Transverse colon (tissue), 4 donors: ENCODE measurements at places on chromosomes 5 and 9. TPM values are rescaled to one million over a fixed set of nuclear protein-coding genes. Genes with fewer than 3 reads are reported as not detected.
A peak's percentile ranks its signal among the peaks of the same experiment; 100 is the strongest.

DNA sequence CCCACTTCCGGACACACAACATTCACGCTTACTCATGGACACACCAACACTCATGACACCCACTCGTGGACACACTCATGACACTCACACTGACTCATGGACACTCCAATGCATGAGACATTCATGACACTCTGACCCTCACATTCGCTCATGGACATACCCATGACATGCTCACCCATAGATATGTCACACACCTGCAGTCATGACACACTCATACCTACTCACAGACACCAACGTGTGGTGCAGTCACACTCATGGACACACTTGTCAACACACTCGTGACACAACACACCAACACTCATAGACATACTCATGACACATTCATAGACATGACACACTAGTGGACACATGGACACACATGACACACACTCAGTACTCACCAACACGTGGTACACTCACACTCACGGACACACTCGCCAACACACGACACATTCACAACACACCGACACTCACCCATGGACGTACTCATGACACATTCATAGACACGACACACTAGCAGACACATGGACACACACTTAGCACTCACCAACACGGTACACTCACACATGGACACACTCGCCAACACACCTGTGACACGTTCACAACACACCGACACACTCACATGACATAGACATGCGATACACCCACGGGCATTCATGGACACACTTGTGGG lies 73.4 kb downstream of the PHF2 start:
- peaks cover 5% of the 10 kb centered on the region for H3K36me3 ChIP-seq
- no peak overlapping the region for H3K4me3 ChIP-seq
- no peaks in the 10 kb centered on the region for H3K27me3 ChIP-seq

GRCh38 chr5:99926463-99926862 lies 608.7 kb upstream of the FAM174A start:
- no peak for DNase-seq
- no peaks in the 10 kb centered on the region for H3K36me3 ChIP-seq
- no peaks in the 10 kb centered on the region for H3K27me3 ChIP-seq
- H3K4me1 ChIP-seq, result no peaks in the 10 kb centered on the region

Gene C9orf153
- not detected for total RNA-seq

DNA sequence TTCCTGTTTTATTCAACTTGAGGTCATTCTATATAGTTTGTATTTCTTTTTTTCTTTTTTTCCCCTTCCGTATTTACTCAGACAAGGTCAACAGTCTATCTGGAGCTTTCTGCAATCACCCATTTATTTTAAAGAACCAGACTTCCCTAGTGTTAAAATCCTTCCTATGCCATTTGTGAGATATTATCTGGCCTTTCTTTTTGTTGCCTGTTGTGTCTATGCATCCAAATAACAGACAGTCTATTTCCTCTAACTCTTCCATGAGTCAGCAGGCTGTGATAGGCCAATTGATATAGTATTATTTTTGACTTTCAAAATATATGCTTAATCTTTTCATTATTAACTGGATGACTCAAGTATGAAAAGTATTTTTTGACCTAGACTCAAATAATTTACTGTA lies 291.2 kb upstream of the PTPRD start:
- H3K27me3 ChIP-seq, result no peaks in the 10 kb centered on the region
- H3K4me3 ChIP-seq, result no peak overlapping the region
- no peaks in the 10 kb centered on the region for H3K36me3 ChIP-seq
- H3K4me1 ChIP-seq, result no peaks in the 10 kb centered on the region

- no peaks in the 10 kb centered on the region for H3K27me3 ChIP-seq
- no peak for DNase-seq
- H3K27ac ChIP-seq, result no peak overlapping the region
Observed at GRCh38 chr5:65264420-65264819, 217.3 kb downstream of the ADAMTS6 start.

- H3K27ac ChIP-seq, result no peak overlapping the region
- H3K4me1 ChIP-seq, result peaks cover 8% of the 10 kb centered on the region
- DNase-seq, result no peak
- no peaks in the 10 kb centered on the region for H3K36me3 ChIP-seq
- H3K4me3 ChIP-seq, result no peak overlapping the region
- H3K27me3 ChIP-seq, result no peaks in the 10 kb centered on the region
Observed at GRCh38 chr9:4022435-4023067, 277.3 kb downstream of the GLIS3 start.

- H3K4me1 ChIP-seq, result peaks cover 4% of the 10 kb centered on the region
- no peak overlapping the region for H3K4me3 ChIP-seq
Observed at GRCh38 chr5:80696450-80696849, 41.7 kb upstream of the DHFR start.

DNA sequence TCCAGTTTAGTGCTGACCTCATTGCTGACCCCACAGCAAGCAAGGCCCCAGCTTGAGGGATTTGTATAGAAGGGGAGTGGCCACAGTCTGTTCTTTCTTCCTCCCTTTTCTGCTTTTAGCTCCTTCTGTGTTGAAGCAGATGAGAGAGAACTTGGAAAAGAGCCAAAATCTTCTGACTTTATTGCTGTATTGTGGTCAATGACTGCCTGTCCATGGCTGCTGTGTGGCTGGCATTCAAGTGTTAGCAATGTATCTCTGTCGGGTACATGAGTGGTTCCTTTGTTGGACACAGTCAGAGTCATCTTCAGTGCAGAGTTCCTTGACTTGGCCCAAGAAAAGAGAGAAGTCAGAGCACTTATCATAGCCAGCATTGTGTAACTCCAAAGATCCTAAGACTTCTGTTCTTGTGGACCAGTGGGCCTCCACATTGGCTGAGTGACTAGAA lies 154.1 kb downstream of the LRRC70 start:
- no peak for DNase-seq
- H3K36me3 ChIP-seq, result no peaks in the 10 kb centered on the region
- H3K4me1 ChIP-seq, result no peaks in the 10 kb centered on the region
- no peak overlapping the region for H3K4me3 ChIP-seq
- H3K27ac ChIP-seq, result no peak overlapping the region
- no peaks in the 10 kb centered on the region for H3K27me3 ChIP-seq

DNA sequence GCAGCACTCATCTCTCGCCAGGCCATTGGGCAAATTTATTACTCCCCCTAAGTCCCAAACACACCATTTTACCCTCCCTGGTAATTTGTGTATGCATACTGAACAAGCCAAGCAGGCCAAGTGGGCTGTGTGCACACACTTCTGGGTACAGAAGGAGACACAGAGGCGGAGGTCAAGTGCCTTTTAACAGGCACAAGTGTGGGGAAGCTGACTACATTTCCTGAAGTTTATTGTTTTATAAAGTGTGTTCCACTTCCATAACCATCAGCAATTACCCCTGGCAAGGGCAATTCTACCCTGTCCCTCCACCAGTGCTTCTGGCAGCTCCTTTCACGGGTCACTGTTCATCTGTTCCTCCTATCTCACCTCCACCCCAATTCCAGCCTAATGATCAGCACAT lies 93.9 kb downstream of the SETX start:
- H3K4me3 ChIP-seq, result no peak overlapping the region
- peaks cover 9% of the 10 kb centered on the region for H3K4me1 ChIP-seq
- no peak for DNase-seq
- no peaks in the 10 kb centered on the region for H3K27me3 ChIP-seq
- no peak overlapping the region for H3K27ac ChIP-seq
- H3K36me3 ChIP-seq, result no peaks in the 10 kb centered on the region

DNA sequence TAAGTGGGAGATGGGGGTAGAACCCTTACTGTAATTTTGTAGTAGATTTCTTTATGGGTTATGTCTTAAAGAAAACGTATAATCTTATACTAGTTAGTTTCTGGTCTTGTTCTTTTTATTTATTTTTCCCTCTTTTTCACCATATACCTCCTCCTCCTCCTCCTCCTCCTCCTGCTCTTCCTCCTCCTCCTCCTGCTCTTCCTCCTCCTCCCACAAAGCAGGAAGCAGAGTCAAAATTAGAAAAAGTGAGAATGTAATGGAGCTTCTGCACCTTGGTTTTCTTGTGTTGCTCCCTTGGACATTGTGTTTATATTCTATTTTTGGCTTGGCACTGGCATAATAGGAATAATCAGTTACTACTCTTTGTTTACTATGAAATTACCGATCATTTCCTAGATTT lies 4.5 kb downstream of the MACIR start:
- no peaks in the 10 kb centered on the region for H3K4me1 ChIP-seq
- no peaks in the 10 kb centered on the region for H3K27me3 ChIP-seq
- no peak overlapping the region for H3K4me3 ChIP-seq
- DNase-seq, result no peak
- no peak overlapping the region for H3K27ac ChIP-seq

- H3K4me1 ChIP-seq, result peaks cover 22% of the 10 kb centered on the region
- H3K27ac ChIP-seq, result peak overlapping the region; percentile 87
- no peak overlapping the region for H3K4me3 ChIP-seq
- no peaks in the 10 kb centered on the region for H3K27me3 ChIP-seq
- no peak for DNase-seq
Observed at GRCh38 chr9:4661611-4662010, 483 bp upstream of the PLPP6 start.

Gene RNF180
- 8.0 TPM for total RNA-seq

GRCh38 chr5:178739452-178740180 lies 9.2 kb upstream of the ZNF354A start:
- no peak overlapping the region for H3K4me3 ChIP-seq
- DNase-seq, result no peak
- H3K27ac ChIP-seq, result no peak overlapping the region
- no peaks in the 10 kb centered on the region for H3K4me1 ChIP-seq
- H3K36me3 ChIP-seq, result no peaks in the 10 kb centered on the region
- no peaks in the 10 kb centered on the region for H3K27me3 ChIP-seq

Gene RRAGA
- total RNA-seq, result 47.0 TPM

GRCh38 chr5:134450374-134450773 lies 38.7 kb upstream of the CDKN2AIPNL start:
- H3K36me3 ChIP-seq, result no peaks in the 10 kb centered on the region
- no peak overlapping the region for H3K4me3 ChIP-seq
- no peaks in the 10 kb centered on the region for H3K27me3 ChIP-seq
- DNase-seq, result no peak

- H3K4me3 ChIP-seq, result no peak overlapping the region
- H3K4me1 ChIP-seq, result peaks cover 3% of the 10 kb centered on the region
- no peaks in the 10 kb centered on the region for H3K36me3 ChIP-seq
- DNase-seq, result peak; percentile 33
- no peaks in the 10 kb centered on the region for H3K27me3 ChIP-seq
- peak overlapping the region; percentile 77 for H3K27ac ChIP-seq
Observed at GRCh38 chr9:131253891-131254491, 22.3 kb downstream of the FAM78A start.

GRCh38 chr9:132641216-132641615 lies 28.6 kb downstream of the DDX31 start:
- H3K27me3 ChIP-seq, result no peaks in the 10 kb centered on the region
- H3K36me3 ChIP-seq, result peaks cover 25% of the 10 kb centered on the region
- DNase-seq, result no peak
- no peak overlapping the region for H3K27ac ChIP-seq
- no peaks in the 10 kb centered on the region for H3K4me1 ChIP-seq

Gene GBGT1
- 13.5 TPM for total RNA-seq

DNA sequence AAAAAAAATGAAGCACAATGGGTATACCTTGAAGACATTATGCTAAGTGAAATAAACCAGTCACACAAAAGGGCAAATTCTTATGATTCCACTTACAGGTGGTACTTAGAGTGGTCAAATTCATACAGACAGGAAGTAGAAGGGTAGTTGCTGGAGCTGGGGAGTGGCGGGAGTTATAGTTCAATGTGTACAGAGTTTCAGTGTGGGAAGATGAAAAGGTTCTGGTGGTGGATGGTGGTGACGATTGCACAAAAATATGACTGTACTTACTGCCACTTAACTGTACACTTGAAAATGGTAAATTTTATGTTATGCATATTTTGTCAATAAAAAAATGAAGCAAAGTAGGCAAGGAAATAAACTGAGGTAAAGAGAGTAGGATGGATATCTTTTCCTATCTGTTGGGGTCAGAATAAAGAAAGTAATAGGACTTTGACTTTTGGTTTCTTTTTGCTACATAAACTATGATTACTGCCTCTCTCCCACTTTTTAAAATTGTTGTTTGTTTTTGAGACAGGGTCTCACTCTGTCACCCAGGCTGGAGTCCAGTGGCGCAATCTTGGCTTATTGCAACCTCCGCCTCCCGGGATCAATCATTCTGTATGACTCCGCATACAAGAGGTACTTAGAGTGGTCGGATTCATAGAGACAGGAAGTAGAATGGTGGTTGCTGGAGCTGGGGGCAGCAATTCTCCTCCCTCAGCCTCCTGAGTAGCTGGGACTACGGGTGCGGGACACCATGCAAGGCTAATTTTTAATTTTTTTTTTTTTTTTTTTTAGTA lies 4.0 kb upstream of the PSAT1 start:
- peaks cover 20% of the 10 kb centered on the region for H3K4me1 ChIP-seq
- no peak for DNase-seq
- H3K27me3 ChIP-seq, result peaks cover 1% of the 10 kb centered on the region
- H3K27ac ChIP-seq, result no peak overlapping the region
- H3K4me3 ChIP-seq, result no peak overlapping the region
- no peaks in the 10 kb centered on the region for H3K36me3 ChIP-seq

Gene C9
- not detected for total RNA-seq

DNA sequence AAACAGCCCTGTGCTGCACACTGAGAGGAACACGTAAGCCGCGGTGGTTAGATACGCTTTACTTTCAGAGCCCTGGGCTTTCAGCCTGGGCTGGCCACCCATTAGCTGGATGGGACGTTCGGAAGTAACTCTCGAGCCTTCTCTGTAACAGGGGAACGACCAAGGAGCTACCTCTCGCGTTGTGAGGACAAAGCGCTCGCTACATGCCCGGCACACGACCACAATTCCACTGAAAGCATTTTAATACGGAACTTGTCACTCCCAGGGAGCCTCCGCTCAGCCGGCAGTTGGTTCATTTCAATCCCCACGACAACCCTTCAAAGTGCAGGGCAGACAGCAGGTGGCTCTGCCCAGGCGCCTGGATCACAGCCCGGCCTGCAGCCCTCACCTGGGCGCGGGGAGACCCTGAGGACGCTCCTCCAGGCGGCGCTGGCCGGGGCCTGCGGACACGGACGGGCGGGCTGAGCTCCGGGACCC lies 368 bp downstream of the SURF1 start:
- DNase-seq, result no peak
- peaks cover 16% of the 10 kb centered on the region for H3K36me3 ChIP-seq
- H3K27ac ChIP-seq, result peak overlapping the region; percentile 81
- no peaks in the 10 kb centered on the region for H3K27me3 ChIP-seq

Gene PCDHA11
- total RNA-seq, result 0.48 TPM

Gene NUTM2G
- not detected for total RNA-seq

Gene OR1Q1
- total RNA-seq, result not detected

Gene HSD17B3
- total RNA-seq, result not detected

DNA sequence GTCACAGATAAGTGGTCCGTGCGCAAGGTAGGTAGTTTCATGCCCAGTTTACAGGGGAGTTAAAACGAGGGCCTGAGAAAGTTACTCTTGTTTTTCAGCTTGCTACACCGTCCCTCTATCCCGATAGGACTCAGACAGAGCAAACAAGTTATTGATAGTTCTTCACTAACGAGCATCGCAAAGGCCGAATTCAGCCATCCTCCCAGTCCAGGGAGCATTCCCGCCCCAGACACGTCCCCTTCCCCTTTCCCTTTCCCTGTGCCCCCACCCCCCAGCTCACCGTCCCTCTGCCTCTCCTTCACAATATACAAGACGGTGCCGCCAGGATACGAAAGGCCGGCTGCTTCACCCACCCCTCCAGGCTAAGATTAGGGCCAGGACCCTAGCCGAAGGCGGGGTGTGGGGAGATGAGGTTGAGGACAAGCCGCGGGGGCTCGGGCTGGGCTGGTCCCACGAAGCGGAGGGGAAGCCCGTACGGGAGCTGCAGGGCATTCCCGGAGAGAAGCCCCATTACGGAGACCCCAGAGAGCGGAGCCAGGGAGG lies 599 bp downstream of the KIAA1191 start:
- H3K4me1 ChIP-seq, result peaks cover 26% of the 10 kb centered on the region
- H3K4me3 ChIP-seq, result peak overlapping the region; percentile 81
- peaks cover 11% of the 10 kb centered on the region for H3K36me3 ChIP-seq

GRCh38 chr9:124415102-124415851 lies at the start of gene PSMB7:
Gene PSMB7, minus strand, starts transcription at chr9:124415442. Its CDS starts 17 bp downstream, at chr9:124415425.
- DNase-seq, result peak; percentile 98
- no peaks in the 10 kb centered on the region for H3K27me3 ChIP-seq
- peak within 1 kb of the TSS; percentile 67 for H3K4me3 ChIP-seq
